Activated naive CD8-positive, alpha-beta T cell treated with anti-CD3 and anti-CD28 coated beads, Interleukin-2, amount 10 ng/mL, durations not matched to agents 7 days and 5 days (primary cell): ENCODE measurements at places on chromosomes 7 and 10. TPM values are rescaled to one million over a fixed set of nuclear protein-coding genes. Genes with fewer than 3 reads are reported as not detected.
A peak's percentile ranks its signal among the peaks of the same experiment; 100 is the strongest.

- no peak for DNase-seq
Observed at GRCh38 chr10:6916601-6917000, 336.5 kb upstream of the PRKCQ start.

DNA sequence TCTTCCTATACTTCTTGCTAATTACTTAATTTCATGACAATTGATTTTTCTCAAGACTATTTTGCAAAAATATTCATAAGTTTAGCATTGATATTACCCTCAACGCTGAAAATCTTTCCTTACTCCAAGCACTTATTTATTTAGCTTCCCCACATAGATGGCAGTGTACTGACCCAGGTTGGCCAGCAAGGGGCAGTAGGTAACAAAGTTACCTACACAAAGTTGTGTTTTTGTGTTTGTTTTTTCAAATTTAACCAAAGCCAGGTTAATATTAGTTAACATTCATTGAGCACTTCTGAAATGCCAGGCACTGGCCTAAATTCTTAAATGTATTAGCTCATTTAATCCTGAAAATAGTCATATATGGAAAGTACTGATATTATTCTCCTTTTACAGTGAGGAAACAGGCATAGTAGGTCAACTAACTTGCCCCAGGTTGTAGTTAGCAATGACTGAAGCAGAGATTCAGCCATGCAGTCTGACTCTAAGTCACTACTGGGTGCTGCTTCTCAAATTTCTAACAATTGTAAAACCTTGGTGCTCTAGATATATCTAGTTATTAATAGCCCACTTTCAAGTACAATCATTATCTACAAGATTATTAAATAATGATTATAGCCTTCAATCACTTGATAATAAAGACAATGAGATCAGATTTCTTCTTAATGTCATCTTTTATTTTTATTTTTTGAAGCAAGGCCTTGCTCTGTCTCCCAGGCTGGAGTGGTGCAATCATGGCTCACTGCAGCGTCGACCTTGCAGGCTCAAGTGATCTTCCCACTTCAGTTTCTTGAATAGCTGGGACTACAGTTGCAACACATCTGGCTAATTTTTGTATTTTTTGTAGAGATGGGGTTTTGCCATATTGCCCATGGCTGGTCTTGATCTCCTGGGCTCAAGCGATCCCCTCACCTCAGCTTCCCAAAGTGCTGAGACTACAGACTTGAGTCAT is 5.8 kb upstream of the GGCT start:
- no peak for DNase-seq

GRCh38 chr7:81300753-81301152 is 381.9 kb upstream of the SEMA3C start:
- DNase-seq: no peak

KNDC1 gene
- total RNA-seq: 0.36 TPM

- no peak for DNase-seq
Observed at GRCh38 chr7:80411621-80412020, 100.2 kb downstream of the GNAT3 start.

SLC29A4 gene
- 3.1 TPM for total RNA-seq

DNA sequence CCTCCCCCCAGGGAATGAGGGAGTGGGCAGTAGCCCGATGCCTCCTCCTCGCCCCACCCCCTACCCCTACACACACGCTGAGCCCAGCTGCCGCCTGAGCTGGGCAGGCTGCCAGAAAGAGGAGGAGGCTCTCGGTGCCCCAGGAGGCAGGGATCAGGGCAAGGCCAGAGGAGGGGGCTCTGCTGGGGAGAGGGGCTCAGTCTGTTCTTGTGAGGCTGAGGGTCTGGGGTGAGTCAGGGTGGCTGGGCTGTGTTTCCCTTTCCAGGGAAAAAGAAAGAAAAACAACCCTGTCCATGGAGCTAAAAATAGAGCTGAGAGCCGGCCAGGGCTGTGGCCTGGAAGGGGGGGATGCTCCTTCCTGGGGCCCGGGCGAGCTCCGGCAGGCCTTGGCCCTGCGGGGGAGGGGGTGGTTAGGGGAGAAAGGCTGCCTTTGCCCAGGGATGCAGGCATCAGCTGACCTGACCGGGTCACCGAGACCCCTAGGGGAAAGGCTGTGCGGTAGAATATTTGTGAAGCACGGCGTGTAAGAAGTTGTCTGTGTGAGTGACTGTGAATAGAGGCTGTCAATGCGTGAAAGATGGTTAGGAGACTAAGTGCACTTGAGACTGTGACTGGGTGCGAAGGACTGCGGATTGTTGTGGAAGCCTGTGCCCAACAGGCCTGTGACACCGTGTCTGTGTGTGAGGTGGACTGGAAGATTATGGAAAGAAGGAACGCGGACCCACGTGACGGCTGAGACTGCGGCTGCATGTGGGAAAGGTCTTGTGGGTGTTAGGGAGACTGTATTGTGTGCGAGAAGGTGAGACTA is 1.2 kb upstream of the LZTS2 start:
- DNase-seq: peak; percentile 77

LRRC61 gene
- 17.2 TPM for total RNA-seq

GRCh38 chr10:88315755-88316154 is 267.4 kb downstream of the RNLS start:
- no peak for DNase-seq

DNA sequence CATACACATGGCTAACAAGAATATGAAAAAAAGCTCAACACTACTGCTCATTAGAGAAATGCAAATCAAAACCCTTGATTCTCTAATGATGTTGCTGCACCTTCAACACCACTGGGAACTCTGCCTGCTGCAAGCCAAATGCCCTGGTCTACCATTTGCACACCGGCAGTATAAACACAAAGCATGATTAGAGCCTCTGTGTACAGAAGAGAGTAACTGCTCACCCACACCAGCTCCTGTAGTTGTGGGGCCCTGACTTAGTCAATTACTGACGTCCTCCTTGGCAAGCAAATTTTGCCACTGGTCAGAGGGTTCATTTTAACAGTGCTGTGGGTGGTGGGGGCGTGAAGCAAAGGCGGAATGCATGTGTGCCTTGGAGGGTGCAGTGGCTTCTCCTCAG is 96.1 kb upstream of the RHEB start:
- DNase-seq: no peak

DNA sequence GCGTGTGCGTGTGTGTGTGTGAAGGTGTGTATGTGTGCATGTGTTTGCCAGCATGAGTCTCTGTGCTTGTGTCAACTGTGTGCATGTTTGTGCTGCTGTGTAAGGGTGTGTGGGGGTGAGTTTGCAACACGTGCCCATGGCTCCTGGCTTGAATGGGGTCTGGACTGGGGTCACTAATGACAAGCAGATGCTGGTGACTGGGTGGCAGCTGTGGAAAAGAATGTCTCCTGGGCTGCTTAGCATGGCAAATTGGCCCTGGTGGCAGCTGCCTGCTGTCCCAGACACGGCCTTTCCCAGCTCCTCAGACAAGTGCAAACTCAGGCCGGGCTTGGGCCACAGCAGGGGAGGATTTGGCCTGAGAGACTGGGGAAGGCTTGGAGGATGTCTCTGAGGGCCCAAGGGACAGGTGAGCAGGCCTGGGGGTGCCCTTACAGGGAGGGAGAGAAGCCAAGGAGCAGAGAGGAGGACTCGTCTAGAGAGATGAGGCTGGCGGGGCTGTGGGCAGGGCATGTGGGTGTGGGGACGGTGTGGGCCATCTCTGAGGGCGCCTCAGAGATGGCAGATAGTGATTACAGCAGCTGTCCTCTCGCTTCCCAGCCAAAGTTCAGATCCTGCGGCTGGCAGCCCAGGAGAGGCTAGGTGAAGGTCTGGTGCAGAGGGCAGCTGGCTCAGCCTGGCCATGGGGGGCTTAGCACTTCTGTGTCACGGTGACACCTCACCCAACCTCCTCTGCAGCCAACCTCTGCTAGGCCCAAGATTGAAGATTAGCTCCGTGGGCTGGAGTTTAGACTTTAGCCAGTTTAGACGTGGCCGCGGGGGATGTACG is 1.5 kb downstream of the AQP1 start:
- no peak for DNase-seq

DNA sequence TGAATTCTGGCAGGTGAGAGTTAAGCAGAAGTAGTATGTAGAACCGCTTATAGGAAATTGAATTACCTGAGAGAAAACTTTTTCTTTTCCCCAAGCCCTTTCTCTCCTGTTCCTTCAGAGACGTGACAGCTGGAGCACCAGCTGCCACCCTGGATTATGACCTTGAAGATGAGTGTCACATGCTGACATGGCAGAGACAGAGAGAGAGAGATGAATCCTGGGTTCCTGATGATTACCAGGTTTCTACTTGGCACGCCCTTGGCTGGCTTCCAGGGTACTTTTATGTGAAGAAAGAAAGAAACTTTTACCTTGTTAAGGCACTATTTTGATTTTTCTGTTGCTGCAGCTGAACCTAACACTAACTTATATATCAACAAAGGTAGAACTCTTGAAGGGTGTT is 99.9 kb downstream of the GPR26 start:
- no peak for DNase-seq

DNA sequence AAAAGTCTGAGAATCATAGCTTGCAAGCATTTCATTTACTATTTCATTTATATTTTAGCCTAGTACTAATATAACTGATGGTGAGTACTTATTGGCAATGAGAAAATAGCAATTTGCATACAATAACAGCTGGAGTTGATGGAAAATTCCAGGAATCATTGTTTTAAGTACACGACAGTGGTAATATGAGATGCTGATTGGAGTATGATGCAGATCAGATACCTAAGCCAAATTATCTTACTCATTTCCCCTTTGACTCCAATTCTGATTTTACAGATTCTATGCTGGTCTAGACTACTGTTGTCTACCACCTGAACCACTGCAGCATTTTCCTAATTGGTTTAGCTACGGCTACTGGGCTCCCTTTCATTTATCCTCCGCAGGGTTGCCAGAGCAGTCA is 36.7 kb downstream of the GNG11 start:
- DNase-seq: no peak

ANKRD7 gene
- total RNA-seq: not detected

MYO3A gene
- total RNA-seq: not detected

DNA sequence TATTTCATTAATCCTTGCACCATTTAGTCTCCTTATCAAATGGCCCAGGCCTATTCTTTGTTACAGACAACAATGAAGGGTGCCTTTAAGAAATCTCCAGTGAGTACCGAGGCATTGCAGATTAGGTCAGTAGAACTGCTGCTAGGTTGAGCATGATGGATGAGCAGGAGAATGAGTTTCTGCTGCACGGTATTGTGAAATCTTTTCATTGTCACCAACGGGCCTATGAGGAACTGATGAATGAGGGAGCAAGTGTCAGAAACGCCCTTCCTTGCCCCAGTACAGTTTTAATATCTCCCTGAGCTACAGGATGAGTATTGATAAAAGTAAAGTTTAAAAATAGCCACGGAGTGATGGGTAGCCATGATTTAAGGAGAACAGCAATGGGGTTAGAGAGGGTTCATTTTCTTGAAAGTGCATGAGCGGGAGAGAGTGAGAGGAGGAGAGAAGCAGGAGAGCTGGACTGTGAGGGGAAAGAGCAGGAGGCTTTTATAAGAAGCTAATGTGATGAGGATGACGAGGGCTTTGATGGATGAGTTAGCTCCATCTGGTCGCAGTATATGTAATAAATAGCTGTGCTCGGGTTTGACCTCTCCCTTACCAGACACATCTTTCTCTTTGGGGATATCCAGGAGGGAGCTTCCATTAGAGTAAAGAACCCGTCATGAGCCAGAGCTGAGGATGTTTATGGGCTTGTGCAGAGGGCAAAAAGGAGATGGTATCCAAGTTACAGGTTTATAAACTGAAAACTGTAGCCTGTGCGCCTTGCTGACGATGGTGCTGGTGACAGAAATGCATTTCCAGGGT is 526.1 kb downstream of the LRMDA start:
- DNase-seq: no peak

SFXN4 gene
- total RNA-seq: 23.2 TPM

DNA sequence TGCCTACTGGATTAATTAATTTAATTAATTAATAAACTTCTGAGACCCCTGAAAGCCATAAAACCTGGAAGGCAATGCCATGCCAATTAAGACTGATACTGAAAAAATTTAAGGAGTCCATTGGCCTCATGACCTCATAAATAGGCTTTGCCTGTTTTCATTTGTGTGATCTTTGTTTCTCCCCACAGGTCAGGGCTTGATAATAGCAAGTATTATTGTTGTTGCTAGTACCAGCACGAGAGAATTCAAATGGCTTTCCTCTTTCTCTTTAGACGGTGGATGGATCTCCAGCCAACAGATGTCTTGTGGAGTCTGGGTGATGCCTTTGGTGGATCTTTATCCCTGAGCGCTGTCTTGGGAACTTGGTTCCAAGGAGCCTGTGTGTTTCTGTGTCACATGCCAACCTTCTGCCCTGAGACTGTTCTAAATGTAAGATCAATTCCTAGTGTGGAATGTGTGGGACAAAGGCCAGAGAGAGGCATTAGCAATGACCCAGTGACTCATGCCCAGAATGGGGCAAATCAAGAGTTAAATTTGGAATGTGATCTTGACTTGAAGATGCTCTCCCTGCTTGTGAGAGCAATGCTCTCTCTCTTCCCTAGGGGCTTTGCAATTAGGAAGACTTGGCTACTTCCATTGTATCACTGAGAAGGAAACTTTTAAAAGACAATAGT is 17.7 kb downstream of the ACSM6 start:
- no peak for DNase-seq

DNA sequence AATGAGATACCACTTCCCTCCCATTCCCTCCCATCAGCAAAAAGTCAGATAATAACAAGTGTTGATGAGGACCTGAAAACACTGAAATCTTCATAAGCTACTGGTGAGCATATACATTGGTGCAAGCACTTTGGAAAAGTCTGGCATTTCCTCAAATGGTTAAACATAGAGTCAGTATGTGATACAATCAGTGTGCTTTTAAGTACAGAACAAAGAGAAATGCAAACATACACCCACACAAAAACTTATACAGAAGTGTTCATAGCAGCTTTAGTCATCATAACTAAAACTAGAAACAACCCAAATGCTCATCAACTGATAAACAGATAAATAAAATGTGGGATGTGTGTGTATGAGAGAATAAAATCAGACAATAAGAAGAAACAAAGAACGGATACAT is 261.9 kb downstream of the ELMO1 start:
- DNase-seq: no peak

DNA sequence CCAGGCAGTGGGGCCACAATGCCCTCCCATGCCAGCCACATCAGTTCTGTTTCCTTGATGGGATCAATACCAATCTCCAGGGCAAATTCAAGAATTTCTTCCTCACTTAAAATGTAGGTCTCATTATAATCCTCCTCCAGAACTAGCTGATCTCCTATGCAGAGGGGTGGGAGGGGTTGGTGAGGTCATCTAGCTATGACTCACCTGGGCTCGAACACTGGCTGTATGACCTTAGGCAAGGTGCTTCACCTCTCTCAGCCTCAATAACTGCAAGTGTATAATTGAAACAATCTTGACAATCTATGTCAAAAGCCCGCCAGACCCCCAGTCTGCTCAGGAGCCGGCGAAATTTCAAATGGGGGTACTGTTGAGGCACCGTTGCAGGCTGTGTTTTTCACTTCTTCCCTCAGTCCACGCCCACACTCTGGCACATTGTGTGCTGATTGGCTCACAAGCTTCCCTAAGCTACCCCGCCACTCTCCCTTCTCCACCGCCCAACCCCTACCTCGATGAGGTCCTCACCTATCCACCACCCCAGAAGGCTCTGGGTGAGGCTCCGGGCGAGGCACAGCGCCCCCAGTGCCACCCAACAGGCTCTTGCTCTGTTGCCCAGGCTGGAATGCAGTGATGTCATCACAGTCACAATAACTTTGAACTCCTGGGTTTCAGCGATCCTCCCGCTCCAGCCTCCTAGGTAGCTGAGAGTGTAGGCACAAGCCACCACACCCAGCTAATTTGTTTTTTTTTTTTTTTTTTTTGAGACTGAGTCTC is 70.5 kb downstream of the ZNF22 start:
- no peak for DNase-seq

KCNIP2 gene
- total RNA-seq: 4.1 TPM
